Activated CD8-positive, alpha-beta memory T cell treated with anti-CD3 and anti-CD28 coated beads for 48 hours (primary cell): ENCODE measurements at places on chromosomes 1 and 21.

DNA sequence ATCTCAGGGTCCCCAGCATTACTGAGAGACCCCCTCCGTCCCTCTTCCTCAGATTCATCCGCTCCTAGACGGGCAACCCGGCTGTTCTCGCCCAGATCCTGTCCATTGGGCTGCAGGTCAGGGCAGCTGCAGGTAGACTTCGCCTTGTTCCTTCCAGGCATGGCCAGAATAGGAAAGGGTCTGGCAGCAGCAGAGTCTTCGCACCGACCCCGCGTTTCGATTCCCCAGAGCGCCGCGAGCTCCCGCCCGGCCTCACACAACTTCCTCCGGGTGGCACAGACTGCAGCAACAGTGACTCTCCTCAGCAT, 265 bp downstream of the NRDC start:
- no peak for DNase-seq

GRCh38 chr1:26690157-26690556, 5.7 kb upstream of the ARID1A start:
- no peak for DNase-seq

DNA sequence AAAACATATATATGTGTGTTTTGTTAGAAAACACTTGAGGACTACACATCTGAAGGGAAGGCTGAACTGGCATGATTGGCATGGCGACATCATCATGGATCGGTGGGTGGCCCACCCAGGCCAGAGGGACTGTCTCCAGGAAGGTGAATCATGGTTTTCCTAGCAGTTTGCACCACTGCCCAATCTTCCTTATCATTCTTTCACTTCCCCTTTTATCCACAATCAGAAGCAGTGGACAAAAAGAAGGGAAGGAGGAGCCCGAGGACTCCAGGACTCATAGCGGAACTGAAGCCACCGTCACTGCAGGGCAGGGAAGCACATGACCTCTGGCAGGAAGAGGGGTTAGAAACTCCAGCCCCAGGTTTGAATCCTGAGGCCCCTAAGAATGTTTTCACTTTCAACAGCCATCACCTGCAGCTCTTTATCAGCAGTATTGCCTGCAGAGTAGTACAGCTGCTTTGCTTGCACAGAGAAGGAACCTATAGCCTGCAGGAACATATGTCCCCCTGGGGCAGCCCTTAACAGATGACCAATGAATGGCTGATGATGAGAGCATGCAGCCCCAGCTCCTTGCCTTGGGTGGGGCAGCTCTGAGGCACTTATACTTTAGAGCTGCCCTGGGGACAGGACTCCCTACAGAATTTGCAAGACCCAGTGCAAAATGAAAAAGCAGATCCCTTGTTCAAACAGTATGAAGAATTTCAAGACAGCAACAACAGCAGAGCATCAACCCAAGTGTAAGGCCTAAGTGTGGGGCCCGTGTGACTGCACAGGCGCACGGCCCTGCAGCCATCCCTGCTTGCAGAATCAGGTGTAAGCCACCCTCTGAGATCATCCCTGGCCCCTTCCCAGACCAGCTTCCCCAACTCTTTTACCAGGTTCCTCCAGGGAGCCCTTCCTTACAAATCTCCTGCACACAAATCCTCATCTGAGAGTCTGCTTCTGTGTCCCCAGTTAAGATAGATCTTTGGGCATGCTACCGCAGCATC, 241.8 kb upstream of the IRF2BP2 start:
- DNase-seq: no peak

DNA sequence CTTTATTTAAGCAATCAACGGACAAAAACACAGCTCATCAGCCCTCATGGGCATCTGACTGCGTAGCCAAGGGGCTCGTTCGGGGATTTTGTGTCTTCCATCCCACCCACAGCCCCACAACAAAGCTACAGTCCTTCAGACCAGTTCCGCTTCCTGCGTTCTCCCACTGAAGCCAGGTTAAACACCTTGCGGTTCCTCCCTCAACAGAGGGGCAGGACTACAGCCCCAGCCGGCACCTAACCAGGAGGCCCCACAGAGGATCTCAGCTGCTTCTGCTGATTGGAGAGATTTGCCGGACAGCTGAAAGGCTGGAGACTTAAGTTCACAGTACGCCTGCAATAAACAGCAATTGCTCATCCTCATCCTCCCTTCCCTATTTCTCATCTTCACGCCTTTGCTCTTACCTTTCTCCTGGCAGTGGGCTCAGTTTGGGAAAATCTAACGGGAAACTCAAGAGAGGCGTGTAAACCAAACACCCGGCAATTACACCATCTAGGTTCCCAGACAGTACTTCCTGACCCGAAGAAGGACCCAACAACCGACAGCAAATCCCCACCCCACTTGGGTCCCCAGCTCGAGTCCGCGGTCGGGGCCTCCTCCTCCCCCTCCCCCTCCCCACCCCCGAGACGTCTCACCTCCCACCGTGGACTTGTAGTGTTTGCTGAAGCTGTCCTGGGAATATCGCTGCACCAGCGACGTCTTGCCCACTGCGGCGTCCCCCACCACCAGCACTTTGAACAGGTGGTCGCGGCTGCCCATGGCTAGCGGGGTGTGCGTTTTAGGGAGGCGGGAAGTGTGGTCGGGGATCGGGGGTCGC, 876 bp downstream of the RAB29 start:
- DNase-seq: peak; percentile 16

DNA sequence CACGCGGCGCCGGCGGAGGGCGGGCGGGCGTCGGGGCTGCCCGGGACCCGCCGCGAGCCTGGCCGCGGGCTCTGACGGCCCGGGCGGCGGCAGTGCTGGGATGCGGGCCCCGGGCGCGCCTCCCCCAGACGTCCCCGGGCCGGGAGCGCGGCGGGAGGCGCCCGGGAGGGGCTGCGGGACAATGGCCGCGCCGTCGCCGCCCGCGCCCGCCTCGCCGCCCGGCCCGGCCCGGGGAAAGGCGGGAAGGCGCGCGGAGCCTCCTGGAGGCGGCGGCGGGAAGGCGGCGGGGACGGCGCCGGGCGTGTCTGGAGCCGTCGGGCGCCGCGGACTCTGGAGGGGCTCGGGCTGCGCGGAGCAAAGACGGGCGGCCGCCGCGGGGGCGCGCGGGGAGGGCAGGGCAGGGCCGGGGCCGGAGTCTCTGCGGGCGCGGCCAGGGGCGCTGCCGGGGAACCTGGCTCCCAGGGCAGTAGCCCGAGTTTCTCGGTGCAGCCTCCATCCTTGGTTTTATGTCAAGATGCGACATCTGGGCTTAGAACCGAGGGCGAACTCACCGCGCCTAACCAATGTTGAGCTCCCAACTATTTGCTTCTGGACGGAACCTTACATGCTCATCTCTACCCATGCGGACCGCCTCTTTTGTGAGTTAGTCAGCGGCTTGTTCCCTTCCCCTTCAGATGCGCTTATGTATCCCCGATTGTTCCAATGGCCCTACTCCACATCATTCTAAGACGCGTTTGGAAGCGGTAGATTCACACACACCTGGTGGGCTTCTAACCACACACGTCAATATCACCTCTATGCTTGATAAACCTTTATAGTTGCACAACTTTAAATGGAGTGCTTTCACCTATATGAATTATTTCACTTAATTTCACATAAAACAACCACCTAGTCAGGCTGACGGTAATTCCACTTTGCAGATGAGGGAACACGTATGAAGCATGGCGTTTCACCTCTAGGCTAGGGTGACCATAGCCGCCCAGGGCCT, 651 bp downstream of the ZBTB8A start:
- no peak for DNase-seq

DNA sequence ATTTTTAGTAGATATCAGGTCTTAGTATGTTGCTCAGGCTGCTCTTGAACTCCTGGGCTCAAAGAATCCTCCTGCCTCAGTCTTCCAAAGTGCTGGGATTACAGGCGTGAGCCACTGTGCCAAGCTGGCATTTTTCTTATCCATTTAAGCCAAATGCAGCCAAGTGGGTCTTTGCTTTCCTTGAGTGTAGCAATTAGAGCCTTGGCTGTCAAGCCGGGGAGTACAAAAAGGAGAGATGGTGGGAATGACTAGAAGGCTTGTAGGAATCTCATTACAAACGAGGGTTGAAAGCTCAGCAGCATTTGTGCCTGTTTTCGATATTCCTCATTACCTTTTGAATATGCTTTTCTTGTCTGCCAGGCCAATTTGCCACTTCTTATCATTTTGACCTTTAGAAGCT, 140.9 kb downstream of the DISC1 start:
- no peak for DNase-seq

- no peak for DNase-seq
Observed at GRCh38 chr1:152109231-152109997, 5.8 kb downstream of the TCHH start.

DNA sequence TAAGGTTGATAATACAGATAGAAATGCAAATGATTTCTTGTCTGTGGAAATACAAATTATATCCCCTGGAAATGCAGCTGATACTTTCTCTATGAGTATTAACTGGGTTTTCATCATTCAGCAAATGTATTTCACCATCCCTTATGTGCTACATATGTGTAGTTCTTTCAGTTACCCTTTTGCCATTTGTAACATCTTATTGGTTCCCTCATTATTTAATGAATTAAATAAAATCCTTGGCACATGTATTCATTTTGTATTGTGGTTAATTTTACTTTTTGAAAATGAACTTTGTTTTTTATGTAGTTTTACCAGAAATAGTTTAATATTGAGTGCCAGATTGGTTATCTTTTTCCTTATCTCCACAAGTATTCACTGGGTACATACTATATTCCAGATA, 89.9 kb upstream of the DEPDC1 start:
- DNase-seq: no peak

DNA sequence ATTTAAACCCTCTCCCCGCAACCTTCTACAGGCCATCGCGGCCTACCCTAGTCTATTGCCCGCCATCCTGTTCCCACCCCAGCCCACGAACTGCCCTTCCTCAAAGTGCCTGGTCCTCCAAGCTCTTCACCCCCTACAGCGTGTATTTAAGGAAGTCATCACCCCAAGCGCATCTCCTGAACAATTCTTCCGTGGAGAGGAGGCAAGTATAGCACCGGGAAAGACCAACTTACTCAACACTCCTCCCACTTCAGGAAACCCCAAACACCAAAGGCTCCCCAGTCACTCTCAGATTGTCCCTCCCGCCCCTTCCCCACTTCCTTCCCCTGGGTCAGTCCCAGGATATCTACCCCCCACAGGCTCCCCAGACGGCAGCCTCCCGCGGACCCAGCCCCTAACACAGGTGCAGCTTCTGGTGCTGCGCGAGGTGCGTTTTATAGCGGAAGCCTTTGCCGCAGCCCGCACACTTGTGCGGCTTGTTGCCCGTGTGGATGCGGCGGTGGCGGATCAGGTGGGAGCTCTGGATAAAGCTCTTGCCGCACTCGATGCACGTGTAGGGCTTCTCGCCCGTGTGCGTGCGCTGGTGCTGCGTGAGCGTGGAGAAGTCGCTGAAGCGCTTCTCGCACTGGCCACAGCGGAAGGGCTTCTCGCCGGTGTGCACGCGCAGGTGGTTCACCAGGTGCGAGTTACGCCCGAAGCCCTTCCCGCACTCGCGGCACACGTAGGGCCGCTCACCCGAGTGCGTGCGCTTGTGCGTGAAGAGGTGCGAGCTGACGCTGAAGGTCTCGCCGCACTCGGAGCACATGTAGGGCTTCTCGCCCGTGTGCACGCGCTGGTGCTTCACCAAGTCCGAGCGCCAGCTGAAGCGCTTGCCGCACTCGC, 25.5 kb downstream of the ZNF697 start:
- no peak for DNase-seq

DNA sequence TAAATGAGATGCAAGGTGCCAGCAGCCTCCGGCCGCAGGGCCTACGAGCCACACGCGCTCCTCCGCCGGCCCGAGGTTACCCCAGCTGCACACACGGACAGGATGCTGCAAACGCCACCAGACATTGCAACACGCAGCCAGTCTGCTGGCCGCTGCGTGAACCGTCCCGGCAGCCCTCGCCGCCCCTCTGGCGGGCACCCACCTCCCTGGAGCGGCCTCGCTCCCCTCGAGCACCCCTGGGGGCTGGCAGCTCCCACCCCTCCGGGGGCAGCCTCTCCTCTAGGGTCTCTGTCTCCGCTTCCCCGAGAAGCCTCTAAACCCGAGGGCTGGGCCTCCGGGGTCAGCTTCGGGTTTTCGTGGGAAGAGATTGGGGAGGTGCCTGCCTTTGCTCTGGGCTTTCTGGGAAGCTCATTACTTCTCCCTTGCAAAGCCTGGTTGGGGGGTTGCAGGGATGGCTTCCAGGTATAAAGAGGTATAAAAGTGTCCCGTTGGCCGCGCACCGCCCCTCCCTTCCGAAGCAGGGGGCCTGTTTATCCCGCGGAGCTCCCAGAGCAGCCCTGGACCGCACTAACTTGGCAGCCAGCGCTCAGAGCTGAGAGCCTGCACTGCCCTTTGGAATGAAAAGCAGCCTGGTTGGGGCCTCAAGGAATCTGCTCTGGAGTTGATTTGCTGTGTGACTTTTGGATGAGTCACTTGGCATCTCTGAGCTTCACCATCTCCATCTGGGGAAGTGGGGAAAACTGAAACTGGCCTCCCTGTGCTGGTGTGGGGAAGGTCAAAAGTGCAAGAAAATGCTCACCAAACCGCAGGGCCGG, 21.8 kb downstream of the DHRS3 start:
- DNase-seq: no peak

GRCh38 chr1:39104158-39105060, 78.3 kb downstream of the NDUFS5 start:
- no peak for DNase-seq

- DNase-seq: peak; percentile 78
Observed at GRCh38 chr1:154760469-154760933, 109.6 kb downstream of the KCNN3 start.

- no peak for DNase-seq
Observed at GRCh38 chr1:222377428-222378088, 170.3 kb downstream of the HHIPL2 start.

DNA sequence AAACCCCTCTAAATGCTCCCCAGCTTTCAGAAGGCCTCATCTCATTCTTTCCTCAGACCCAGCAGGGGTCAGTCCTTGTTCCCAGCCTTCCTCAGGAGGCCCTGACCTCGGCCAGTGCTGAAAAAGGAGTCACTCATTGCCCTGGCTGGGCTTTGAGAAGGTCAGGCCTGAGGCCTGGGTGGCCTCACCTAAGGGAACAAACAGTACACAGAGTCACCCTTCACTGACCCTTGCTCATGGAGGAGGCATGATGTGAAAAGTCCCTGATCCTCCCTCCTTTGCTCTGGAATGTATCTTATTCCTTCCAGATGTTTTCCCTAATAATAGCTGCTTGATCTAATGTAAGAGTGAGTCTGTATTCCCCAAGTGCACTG, 117.7 kb upstream of the SLC44A3 start:
- no peak for DNase-seq

GRCh38 chr1:72917920-72918319, 635.6 kb upstream of the NEGR1 start:
- DNase-seq: no peak

- DNase-seq: no peak
Observed at GRCh38 chr21:42341776-42342542, 8.8 kb downstream of the TFF2 start.

GRCh38 chr1:94169126-94169525, 48.2 kb upstream of the ABCA4 start:
- DNase-seq: no peak

- no peak for DNase-seq
Observed at GRCh38 chr21:44756423-44757185, 45.0 kb downstream of the UBE2G2 start.

- DNase-seq: no peak
Observed at GRCh38 chr1:109641861-109642260, 14.0 kb upstream of the GSTM4 start.

- no peak for DNase-seq
Observed at GRCh38 chr21:38400195-38400919, 97.9 kb downstream of the ERG start.
